ENCODE measurements at places on chromosomes 13 and 19.

GRCh38 chr13:20173116-20173746, 12.4 kb upstream of the GJA3 start:
- DNase-seq = no peak

DNA sequence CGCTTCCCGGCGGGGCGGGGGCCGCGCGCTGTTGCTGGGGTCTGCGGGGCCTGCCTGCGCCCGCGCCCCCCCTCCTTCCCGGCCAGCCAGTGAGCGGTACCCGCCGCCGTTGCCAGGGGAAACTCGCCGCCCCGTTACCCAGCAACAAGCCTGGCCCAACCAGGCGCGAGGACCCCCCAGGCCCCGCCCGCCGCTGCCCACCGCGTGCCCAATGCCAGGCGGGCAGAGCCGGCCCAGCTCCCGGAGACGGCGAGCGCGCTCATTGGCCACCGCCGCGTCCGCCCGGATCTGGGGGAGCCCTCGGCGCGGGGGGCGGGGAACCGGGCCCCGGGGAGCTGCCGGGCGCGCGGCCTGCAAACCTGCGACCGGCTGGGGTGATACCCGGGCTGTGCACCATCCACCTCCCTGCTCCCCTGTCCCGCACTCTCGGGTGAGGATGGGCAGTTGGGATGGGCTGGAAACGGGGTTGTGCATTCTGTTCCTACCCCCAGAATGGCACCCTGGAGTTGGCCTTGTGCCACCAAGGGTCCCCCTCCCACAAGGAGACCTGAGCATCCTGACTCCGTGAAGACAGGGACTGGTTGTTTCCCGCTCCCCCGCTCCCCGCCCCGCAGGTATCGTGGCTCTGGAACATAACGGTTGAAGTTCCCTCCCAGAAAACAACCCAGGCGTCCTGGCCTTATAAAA, 8.8 kb upstream of the BBC3 start:
- no peak for DNase-seq

- no peak for DNase-seq
Measured at GRCh38 chr19:1774989-1775772, 21.9 kb downstream of the ONECUT3 start.

DNA sequence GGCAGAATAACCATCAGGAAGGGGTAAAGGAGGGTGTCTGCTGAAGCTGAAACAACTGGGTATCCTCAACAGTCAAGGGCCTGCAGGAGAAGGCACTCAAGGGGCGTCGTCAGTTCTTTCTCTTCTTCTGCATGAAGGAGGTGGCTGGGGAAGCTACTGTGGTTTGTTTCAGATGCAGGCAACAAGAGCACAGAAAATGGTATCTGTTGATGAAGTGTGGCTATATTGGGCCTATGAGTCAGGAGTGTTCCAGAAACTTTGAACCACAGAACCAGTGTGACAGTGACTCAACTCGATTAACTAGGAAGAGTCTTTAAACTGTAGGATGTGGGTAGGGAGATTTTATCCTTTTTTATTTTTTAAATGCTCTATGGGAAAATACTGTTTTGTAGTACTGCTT, 686.3 kb downstream of the FGF9 start:
- no peak for DNase-seq

- no peak for DNase-seq
Measured at GRCh38 chr19:12774588-12775555, at the start of gene HOOK2. TSS of gene HOOK2 (minus strand) at chr19:12775552. CDS start at chr19:12775449, 103 bp downstream.

GRCh38 chr19:823565-824121, 1.9 kb upstream of the PLPPR3 start:
- no peak for DNase-seq

- DNase-seq = no peak
Measured at GRCh38 chr13:31951215-31951678, 80.3 kb upstream of the FRY start.

DNA sequence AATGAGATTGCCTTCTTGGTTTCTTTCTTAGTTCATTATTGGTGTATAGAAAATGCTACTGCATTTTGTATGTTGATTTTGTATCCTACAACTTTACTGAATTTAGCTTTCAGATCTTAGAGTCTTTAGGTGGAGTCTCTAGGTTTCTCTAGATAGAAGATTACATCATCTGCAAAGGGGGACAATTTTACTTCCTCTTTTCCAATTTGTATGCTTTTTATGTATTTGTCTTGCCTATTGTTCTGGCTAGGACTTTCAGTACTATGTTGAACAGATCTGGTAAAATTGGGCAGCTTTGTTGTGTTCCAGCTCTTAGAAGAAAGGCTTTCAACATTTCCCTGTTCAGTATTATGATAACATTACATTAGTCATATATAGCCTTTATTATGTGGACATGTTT, 101.0 kb upstream of the SPRY2 start:
- DNase-seq = no peak

DNA sequence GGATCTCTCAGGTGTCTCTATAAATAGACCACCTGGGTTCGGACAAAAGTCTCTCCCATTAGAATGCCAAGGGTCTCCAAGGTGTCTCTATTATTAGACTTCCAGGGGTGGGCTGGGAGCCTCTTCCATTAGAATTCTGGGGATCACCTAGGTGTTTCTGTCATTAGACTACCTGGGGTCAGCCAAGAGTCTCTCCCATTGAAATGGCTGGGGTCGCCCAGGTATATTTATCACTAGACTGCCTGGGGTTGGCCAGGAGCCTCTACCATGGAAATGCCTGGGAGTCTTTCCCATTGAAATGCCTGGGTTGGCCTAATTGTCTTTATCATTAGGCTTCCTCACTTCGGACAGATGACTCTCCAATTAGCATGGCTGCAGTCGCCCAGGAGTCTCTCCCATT, 1565.5 kb downstream of the UQCRFS1 start:
- no peak for DNase-seq

DNA sequence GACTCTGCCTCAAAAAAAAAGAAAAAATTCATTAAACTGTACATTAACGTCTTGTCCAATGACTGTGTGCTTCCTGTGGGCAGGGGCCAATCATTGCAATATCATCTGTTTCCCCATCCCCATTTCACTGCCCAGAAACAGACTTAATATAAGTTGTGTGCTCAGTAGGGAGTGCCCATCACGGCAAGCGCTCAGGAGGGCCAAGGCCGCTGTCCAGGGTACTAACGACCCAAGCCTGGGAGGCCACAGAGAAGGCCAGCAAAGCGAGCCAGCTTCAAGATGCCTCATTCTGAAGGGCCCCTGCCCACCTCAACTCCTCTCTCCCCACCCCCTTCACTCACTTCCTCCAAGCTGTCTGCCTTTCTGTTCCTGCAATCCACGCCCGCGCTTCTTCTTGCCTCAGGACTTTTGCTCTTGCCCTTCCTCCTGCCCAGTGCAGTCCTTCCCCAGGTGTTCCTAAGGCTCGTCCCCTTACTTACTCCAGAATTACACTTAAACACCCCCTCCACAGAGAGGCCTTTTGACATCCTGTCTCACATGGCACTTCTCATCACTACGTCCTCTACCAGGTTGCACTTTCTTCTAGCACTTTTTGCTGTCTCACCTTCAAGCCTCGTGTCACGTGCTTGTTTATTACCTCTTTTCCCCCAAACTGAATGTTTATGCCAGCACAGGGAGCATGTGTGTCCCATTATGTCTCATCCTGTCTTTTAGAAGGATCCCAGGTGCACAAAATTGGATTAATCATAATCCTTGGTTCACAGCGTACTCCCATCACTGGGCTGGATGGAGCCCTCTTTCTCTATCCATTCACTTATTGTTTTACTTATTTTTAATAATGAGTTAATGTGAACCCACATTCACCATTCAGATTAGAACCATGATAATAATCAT, 11.3 kb upstream of the POU2F2 start:
- no peak for DNase-seq

DNA sequence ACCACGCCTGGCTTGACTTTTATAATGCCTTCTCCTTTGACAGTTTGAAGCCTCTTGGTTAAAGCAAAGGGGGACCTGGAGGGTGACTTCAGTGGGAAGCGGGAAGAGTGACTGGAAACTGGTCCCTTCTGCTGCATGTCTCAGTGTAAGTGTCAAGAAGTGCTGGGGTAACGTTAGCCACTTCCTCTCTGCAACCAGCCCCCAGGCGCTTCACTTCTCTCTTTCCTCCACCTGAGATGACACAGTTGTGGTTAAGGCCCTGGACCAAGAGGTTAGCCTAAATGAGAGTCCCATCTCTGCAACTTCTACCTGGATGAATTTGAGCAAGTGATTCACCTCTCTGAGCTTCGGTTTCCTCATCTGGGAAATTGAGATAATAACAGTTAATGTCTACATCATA, 16.3 kb downstream of the LEUTX start:
- no peak for DNase-seq

- no peak for DNase-seq
Measured at GRCh38 chr19:12465211-12465610, 19.4 kb downstream of the ZNF709 start.

DNA sequence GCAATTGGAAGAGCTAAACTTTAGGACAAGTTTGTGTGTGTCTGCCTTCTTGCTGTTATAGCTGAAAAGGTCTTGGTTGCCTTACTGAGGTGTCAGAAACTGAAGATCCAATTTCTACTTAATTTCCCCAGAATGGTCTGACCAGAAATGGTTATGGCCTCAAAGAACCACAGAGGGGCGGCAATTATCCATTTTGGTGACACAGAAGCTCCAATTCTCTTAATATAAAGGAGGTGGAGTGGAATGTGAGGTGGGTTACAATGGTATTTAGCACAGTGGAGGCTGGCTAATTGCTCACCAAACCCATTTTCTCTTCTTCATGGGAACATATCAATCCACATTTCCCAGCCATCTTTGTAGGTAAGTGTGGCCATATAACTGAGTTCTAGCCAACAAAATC, 1157.2 kb downstream of the OLFM4 start:
- no peak for DNase-seq

DNA sequence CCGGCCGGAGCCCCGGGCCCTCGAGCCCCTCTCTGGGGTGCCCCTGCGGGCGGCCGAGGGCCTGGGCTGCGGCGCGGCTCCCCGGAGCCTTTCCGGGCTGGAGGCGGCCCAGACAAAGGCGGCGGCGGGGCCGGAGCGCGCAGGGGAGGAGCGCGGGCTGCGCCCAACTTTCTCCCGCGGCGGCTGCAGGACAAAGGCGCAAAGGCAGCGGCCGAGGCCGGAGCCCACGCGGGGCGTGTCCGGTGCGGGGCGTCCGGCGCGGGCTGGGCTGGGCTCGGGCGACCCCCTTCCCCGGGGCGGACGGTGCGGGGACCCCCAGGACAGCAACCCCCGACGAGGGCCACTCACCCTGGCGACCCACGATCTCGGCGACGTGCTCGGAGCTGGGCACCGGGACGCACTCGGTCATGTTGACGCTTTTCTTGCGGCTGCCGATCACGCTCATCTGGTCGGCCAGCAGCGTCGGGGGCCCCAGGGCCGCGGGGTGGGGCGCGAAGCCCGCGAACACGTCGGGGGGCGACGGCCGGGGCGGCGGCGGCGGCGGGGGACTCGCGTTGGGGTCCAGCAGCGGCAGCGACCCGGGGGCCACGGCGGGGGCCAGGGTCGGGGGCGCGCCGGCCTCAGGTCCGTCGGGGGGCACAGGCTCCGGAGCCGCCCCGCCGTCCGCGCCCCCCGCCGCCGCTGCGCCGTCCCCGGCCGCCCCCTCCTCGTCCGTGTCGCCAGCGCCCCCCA, 843 bp downstream of the MEX3D start:
- no peak for DNase-seq

- DNase-seq = no peak
Measured at GRCh38 chr19:8618751-8619150, 8.2 kb upstream of the ADAMTS10 start.
